ENCODE measurements at places on chromosomes 5 and 9. TPM values are rescaled to one million over a fixed set of nuclear protein-coding genes. Genes with fewer than 3 reads are reported as not detected.

HAND1 gene
- not detected for polyA plus RNA-seq

GOLM1 gene
- 17.0 TPM for polyA plus RNA-seq

HDHD3 gene
- 24.1 TPM for polyA plus RNA-seq

SLC22A4 gene
- 2.0 TPM for polyA plus RNA-seq

PCDHA9 gene
- polyA plus RNA-seq, result 0.02 TPM

GPR150 gene
- polyA plus RNA-seq, result 5.5 TPM

BHMT2 gene
- polyA plus RNA-seq, result 21.7 TPM

FRRS1L gene
- polyA plus RNA-seq, result 0.18 TPM

CSF2 gene
- not detected for polyA plus RNA-seq

SLF1 gene
- polyA plus RNA-seq, result 1.8 TPM

SLCO6A1 gene
- not detected for polyA plus RNA-seq

GRK6 gene
- polyA plus RNA-seq, result 21.5 TPM

ABITRAM gene
- polyA plus RNA-seq, result 9.6 TPM

SPINK4 gene
- not detected for polyA plus RNA-seq

ADAMTSL2 gene
- polyA plus RNA-seq, result 2.0 TPM

ANKRD31 gene
- polyA plus RNA-seq, result 0.12 TPM

ANKRD20A1 gene
- 0.72 TPM for polyA plus RNA-seq

GDA gene
- polyA plus RNA-seq, result 0.81 TPM

TLR4 gene
- polyA plus RNA-seq, result 13.8 TPM

FOXD4L4 gene
- polyA plus RNA-seq, result 0.22 TPM

AGXT2 gene
- polyA plus RNA-seq, result not detected

ANKRD18A gene
- 0.78 TPM for polyA plus RNA-seq

PCDHB8 gene
- 1.2 TPM for polyA plus RNA-seq

SLC12A2 gene
- polyA plus RNA-seq, result 5.9 TPM

PCDHGA7 gene
- polyA plus RNA-seq, result 0.38 TPM

MARVELD2 gene
- polyA plus RNA-seq, result 0.45 TPM

SHB gene
- 8.4 TPM for polyA plus RNA-seq

SCGB3A1 gene
- not detected for polyA plus RNA-seq

PCA3 gene
- polyA plus RNA-seq, result not detected

NHP2 gene
- 201 TPM for polyA plus RNA-seq

OTULIN gene
- 6.0 TPM for polyA plus RNA-seq

ZNF608 gene
- polyA plus RNA-seq, result 11.0 TPM

PNPLA7 gene
- 6.8 TPM for polyA plus RNA-seq

DNAJA1 gene
- 127 TPM for polyA plus RNA-seq

CER1 gene
- not detected for polyA plus RNA-seq

CHMP5 gene
- 104 TPM for polyA plus RNA-seq

ISL1 gene
- 1.2 TPM for polyA plus RNA-seq

HRH2 gene
- polyA plus RNA-seq, result 4.7 TPM

GPRIN1 gene
- polyA plus RNA-seq, result 0.34 TPM

ZFYVE16 gene
- polyA plus RNA-seq, result 3.9 TPM

ENG gene
- 180 TPM for polyA plus RNA-seq

ORM2 gene
- polyA plus RNA-seq, result 6.3 TPM

ARHGEF39 gene
- 0.22 TPM for polyA plus RNA-seq

PCDHB3 gene
- polyA plus RNA-seq, result 0.90 TPM

ROPN1L gene
- polyA plus RNA-seq, result 2.1 TPM

CATSPER3 gene
- not detected for polyA plus RNA-seq

TAF11L10 gene
- polyA plus RNA-seq, result not detected

C9orf152 gene
- polyA plus RNA-seq, result 3.0 TPM
